ENCODE measurements at places on chromosomes 1 and 21. TPM values are rescaled to one million over a fixed set of nuclear protein-coding genes. Genes with fewer than 3 reads are reported as not detected.

The RGS8 gene
- total RNA-seq = not detected

The ST6GALNAC5 gene
- total RNA-seq = 6.4 TPM

The CCT8 gene
- total RNA-seq = 89.9 TPM

The FCAMR gene
- not detected for total RNA-seq

The MPL gene
- not detected for total RNA-seq

The SOX13 gene
- total RNA-seq = 29.1 TPM

The KLF17 gene
- 0.28 TPM for total RNA-seq

The ALX3 gene
- not detected for total RNA-seq

The SYTL1 gene
- 1.5 TPM for total RNA-seq

The DRAXIN gene
- 0.36 TPM for total RNA-seq

The RRP1B gene
- 16.0 TPM for total RNA-seq

The IGSF9 gene
- under 0.01 TPM for total RNA-seq
